ENCODE measurements at places on chromosomes 2 and 18.

DNA sequence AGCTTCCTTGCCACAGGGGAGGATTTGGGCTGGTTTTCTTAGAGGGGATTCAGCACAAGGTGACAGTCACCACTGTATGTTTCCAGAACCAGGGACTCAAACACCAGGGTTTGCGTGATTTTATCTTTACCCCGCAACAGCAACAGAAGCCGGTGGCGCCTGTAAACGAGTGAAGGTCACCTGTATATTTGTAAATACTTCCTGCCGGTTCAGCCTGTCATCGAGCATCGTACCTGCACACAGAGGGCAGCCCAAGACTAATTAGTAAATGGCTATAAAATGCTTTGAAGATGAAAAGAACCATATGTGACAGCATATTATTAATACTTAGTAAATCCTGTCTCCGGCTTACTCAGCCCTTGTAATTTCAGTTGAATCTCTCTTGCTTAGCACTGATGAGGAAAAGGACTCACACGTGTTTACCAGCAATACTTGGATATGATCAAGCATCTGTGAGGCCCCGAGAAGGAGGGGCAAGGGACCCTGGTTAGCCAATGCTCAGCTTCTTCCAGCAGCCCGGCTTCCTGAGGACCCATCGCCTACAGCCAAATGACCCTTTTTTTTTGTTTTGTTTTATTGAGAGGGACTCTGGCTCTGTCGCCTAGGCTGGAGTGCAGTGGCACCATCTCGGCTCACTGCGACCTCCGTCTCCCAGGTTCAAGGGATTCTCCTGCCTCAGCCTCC lies 51.3 kb upstream of the FOSL2 start:
- no peak for DNase-seq

DNA sequence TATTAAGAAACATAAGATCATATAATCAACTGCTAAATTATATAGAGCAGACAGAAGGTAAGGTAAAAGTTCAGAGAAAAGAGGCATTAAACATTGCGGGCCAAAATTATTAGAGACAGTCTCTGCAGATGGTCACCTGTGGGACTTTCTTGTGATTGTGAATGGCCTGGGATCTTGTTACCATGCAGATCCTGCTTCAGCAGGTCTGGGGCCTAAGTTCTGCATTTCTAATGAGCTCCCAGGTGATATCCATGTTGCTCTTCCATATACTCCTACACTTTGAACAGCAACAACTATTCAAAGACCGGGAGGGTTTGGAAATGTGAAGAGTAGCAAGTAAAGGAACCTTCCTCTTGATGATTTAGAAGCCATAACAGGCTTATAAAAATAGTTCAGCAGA lies 8.5 kb upstream of the ETAA1 start:
- no peak for DNase-seq

- DNase-seq = no peak
These were observed 33.1 kb upstream of the HDAC4 start for GRCh38 chr2:239433777-239434403.

DNA sequence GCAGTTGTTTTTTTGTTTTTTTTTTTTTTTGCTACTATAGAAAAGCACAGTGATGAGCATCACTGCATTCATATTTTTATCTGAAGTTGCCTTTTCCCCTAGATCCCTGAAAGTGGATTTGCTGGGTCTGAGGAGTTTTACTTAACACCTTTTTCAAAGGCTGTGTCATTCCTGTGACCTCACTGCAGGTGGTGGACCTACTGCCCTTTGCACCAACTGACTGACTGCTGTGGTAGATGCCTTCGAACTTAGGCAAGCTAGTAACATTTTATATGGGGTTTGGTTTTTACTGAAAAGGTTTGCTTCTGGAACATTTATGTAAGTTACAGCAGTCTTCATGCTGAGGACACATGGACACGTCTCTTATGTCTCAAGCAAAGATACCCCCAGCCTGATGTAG lies 36.2 kb downstream of the SPTBN1 start:
- no peak for DNase-seq

DNA sequence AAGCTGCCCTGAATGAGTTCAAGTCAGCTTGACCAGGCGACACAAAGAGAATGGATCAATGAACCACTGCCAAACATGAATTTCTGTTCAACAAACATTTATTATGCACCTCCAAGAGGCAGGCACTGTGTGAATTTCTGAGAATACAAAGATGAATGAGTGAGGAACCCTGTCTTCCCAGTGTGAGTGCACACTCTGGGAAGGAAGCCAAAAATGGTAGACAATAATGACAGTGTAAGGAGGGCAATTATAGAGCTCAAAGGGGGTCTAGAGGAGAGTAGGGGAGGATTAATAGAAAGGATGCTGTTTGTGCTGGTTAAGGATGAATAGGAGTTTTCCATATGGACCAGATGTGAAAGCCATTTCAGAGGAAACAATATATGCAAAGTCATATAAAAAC lies 213.4 kb downstream of the DCC start:
- no peak for DNase-seq

- DNase-seq = no peak
These were observed 186.3 kb upstream of the TMEFF2 start for GRCh38 chr2:192381082-192381481.

DNA sequence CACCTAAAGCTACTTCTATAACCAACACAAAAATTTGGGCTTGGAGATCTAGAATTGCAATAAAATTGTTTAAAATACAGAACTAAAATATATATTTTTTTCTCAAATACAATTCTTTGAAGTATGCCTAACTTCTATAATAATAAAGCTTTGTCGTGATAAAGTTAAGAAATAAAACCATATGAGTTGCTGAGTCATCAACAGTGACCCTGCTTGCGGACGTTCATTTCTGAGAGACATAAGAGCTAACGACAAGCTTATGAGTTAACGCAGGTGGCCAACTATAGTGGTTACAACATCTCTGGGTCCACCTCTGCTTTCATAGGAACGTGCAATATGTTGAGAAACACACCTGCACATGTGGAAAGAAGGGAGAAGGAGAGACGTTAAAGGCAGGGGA lies 407.1 kb upstream of the SLC14A2 start:
- DNase-seq = no peak

DNA sequence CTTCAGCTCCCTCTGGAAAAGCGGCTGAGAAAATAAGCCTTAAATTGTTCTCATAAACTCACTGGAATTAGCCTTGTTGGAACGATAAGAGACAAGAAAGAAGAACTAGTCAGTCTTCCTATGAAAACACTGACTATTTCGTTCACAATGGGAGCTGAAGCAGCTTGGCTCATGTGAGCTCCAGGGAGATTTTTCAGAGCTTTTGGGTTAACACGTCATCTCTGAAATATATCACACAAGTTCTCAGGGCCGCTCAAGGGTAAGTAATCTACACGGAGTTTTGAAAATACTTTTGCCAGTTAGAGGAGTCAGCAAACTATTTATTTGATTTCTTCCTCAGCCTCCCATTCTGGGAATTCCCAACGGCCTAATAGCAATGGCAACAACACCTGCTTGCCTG lies 316.2 kb upstream of the MGAT5 start:
- no peak for DNase-seq

DNA sequence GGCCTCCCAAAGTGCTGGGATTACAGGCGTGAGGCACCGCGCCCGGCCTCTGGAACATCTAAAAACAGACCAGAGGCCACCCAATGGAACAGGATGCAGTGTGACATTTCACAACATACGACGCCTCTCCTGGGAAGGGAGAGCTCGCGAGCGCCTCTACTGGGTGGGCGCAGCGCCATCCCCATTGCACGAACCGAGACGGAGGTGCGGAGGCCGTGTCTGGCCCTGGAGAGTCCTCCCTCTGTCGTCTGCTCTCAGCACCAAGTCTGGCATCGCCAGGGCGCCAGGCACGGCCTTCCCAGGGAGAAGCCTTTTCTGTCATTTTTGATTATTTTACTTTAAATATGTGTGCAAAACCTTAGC lies 9.4 kb upstream of the GBX2 start:
- peak; percentile 54 for DNase-seq

DNA sequence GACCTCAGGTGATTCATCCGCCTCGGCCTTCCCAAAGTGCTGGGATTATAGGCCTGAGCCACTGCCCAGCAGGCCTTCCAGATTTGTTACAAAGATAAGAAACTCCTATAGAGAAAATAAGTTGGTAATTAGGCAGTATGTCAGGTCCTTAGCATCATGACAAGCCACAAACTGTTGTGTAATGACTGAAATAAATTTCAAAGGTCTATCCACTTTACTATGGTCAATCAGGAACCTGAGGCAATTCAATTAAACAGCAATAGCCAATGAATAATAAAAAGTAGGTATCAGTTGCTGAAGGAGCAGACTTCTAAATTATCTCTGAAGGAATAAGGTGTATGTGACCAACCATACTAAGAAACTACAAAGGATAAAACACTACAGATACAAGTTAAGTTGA lies 62.4 kb upstream of the ATIC start:
- DNase-seq = no peak

DNA sequence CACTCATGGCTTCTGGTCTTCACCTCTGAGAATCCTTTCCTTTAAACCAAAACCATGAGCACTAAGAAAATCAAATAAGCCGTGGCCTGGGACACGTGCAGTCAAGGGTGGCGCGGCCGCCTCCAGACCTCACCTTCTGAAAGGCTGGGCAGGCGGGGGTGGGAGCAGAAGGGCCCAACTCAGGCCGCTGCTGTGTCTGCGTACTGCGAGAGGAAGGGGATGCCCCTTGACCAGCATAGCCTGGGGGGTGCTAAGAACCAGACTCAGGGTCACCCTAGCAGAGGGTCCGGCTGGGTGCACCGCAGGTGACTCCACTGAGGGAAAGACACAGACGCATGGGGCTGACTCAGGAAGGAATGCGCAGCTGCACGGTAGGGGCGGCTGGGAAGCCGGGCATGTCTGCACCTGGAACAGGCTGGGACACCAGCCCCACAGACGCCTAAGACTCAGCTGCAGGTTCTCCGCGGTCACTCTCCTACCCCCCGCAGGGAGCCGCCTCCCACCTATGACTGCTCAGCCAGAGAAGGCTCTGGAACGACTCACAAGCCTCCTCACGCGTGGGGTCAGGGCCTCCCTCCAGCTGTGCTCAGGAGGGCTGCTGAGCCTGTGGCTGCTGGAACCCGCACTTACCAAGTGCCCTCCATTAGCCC lies 432.4 kb upstream of the MYT1L start:
- DNase-seq = peak; percentile 61

- no peak for DNase-seq
These were observed 1.1 kb upstream of the TTC27 start for GRCh38 chr2:32626639-32627221.

GRCh38 chr18:49250816-49251388 lies 209.5 kb downstream of the DYM start:
- DNase-seq = no peak

DNA sequence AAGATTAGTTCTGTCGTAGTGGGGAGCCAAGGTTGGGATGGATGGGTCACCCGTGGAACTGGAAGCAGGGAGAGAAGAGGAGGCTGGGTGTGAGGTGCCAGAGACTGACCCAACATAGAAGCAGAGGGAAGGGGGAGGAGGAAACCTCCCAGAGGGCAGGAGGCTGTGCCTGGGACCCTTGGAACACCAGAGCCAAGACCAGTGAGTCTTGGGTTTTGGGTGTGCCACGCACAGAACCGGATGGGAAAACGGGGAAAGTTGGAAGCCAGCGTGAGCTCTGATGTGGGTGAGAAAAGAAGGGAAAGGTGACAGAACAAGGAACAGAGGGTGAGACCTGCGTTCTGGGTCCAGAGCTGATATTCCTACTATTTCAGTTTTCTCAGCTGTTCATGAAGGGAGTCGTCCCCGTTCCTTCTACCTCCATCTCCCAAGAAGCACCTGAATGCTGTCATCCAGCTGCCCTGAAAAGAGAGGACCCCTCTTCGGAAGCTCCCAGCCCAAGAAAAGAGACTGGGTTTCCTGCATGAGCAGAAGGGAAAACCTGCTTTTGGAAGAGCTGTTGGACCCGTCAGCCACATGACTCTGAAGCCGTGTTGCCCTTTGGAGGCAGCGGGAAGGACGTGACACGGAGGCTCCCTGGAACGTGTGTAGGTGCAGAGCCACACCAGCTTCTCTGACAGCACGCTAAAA lies 250.1 kb downstream of the NDUFA10 start:
- no peak for DNase-seq

DNA sequence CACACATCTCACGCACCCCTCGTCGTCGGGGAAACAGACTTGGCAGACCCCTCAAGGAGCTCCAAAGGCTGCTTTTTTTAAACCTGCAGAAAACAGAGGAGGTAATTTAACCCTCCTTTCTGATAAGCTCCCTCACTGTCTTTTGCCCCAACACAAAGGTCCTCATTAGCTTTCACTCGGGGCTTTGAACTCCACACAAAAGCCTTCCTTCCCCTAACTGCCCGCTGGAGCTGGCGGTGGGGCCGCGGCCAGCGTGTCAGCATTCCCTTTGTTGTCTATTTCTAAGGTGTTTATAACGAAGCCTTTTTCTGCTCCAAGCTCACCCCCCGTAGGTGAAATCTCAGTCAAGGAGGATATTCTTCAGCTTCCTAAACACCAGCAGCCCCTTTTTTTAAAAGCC lies 43.5 kb upstream of the ID2 start:
- no peak for DNase-seq

DNA sequence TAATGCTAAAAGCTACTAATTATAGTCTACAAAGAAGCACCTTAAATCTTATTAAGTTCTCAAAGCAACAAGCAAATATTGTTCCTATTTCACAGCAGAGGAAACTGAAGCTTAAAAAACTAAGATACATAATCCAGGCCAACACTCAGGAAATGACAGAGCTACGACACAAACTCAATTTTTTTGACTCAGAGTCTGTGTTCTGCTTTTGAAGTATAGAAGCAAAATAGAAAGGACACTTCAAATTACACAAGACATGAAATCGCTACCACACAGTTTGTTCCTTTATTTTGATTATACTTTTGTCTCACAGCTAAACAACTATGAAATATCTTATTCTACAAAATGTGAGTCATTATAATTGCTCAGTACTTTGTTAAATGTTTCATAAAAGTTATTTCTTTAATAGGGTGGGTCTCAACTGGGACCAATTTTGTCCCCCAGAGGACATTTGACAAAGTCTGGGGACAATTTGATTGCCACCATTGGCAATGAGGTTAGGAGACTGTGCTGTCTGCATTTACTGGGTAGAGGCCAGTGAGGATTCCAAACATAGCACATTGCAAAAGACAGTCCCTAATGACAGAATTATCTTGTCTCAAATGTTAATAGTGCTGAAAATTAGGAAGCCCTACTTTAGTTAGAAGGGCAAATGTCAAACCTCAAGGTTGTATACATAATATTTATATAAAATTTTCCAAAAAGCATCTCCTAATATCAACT lies 101.5 kb upstream of the GRB14 start:
- DNase-seq = no peak

DNA sequence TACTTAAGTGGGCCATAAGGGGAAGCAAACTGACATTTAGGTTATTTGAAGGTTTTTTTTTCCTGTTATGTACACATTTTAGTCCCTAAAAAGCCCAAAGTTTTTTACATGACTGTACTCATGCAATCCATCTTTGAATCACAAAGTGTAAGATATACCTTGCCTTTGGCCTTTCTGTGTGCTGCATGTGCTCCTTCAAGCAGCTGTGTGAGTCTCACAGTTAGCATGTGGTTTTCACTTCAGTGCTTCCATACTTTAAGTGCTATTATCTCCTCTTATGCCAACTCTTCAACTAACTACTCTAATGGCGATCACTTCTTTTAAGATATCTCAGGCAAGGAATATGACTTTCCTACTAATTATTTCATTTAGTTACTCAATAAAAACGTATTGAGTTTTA lies 597.1 kb upstream of the ACVR2A start:
- DNase-seq = no peak
